ENCODE measurements at places on chromosomes 3 and 15.

DNA sequence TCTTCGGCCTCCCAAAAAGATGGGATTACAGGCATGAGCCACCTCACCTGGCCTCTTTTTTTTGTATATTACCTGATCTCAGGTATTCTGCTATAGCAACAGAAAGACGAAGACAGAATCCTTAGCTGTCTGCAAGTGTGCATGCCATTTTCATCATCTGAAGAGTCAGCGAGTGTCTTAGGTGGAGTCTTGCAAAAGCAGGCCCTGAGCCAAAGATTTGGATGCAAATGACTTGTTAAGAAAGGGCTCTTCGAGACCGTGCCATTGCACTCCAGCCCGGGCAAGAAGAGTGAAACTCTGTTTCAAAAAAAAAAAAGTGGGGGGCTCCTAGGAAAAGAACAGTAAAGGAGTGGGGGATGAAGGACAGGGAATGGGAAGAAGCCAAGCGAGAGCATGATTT lies 10.2 kb upstream of the TRIM69 start:
- no peak for DNase-seq

GRCh38 chr15:101349047-101349951 lies 54.3 kb upstream of the SNRPA1 start:
- no peak for DNase-seq

GRCh38 chr3:12586403-12586802 lies 29.5 kb downstream of the MKRN2 start:
- DNase-seq = no peak

GRCh38 chr15:81811736-81812135 lies 234.1 kb downstream of the MEX3B start:
- no peak for DNase-seq

Data from DND-41 (cell line).